ENCODE measurements at places on chromosomes 1 and 21. TPM values are rescaled to one million over a fixed set of nuclear protein-coding genes. Genes with fewer than 3 reads are reported as not detected.

- H3K27ac ChIP-seq: no peak overlapping the region
- H3K4me3 ChIP-seq: no peak overlapping the region
- DNase-seq: peak; percentile 85
- peaks cover 3% of the 10 kb centered on the region for H3K4me1 ChIP-seq
- H3K36me3 ChIP-seq: no peaks in the 10 kb centered on the region
Observed at GRCh38 chr1:207997486-207998268, 86.8 kb upstream of the CD34 start.

DNA sequence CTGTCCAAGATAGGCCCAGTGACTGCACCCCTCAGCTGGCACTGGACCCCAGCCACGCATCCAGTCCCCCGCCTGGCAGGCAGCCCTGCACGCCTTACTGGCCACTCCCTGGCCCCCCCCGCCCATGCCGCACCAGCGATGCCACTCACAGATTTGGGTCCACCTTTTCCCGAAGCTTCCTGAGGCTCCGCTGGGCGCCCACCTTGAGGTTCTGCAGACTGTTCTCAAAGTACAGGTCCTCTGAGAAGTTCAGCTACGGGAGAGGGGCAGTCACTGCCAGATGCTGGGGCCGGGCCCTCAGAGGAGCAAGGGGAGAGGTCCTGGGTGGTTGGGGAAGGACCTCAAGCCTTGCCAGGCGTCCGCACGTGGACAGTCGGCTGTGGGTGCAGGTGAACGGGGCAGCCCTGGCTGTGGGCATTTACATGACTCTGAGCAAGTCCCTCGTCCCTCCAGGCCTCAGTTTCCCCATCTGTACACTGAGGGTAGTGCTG lies 8.1 kb downstream of the PRXL2B start:
- H3K4me3 ChIP-seq: no peak overlapping the region
- peaks cover 14% of the 10 kb centered on the region for H3K27me3 ChIP-seq
- no peak for DNase-seq
- peaks cover 13% of the 10 kb centered on the region for H3K36me3 ChIP-seq

BMP8A gene
- total RNA-seq: 6.0 TPM

TMEM200B gene
- 25.3 TPM for total RNA-seq
